H7 (cell line): ENCODE measurements at places on chromosomes 1 and 21. TPM values are rescaled to one million over a fixed set of nuclear protein-coding genes. Genes with fewer than 3 reads are reported as not detected.
A peak's percentile ranks its signal among the peaks of the same experiment; 100 is the strongest.

Gene AMIGO1
- 1.1 and 1.9 TPM in 2 replicates for total RNA-seq

Gene SPRR1B
- not detected in 2 replicates for total RNA-seq

Gene BCAR3
- total RNA-seq: 53.2 and 67.4 TPM in 2 replicates

Gene DRAXIN
- total RNA-seq: 52.4 and 60.1 TPM in 2 replicates

DNA sequence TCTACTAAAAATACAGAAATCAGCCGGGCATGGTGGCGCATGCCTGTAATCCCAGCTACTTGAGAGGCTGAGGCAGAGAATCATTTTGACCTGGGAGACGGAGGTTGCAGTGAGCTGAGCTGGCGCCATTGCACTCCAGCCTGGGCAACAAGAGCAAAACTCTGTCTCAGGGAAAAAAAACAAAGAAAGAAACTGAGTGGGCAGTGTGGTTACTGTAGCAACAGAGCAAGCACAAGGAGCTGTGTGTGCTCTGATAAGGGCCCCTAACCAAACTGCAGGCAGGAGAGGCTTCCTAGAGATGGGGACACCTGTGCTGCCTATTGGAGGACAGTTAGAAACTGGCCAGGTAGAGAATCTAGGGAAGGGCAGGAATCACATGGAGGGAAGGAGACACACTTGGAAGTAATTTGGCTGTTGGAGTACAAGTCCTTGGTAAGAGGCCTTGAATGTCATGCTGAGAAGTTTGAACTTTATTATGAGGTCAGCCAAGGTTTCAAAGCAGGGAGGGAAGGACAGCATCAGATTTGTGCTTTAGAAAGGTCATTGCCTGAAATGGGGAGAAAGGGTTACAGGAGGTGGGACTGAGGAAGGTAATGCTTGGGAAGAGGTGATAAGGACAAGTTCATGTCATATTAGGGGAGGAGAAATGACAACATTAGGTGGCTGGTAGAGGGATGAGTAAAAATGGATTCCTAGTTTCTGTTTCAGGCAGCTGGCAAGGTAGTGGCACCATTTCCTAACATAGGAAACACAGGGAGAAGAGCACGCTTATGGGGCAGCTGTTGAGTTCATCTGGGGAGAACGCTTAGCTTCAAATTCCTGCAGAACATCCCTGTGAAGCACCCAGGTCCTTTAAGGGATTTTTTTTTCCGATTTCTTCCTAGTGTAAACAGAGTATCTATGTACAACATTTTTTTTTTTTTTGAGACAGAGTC is 69.2 kb upstream of the ARTN start:
- no peak for DNase-seq

GRCh38 chr21:45113543-45113942 is 39.2 kb downstream of the ADARB1 start:
- DNase-seq: no peak

- no peak for DNase-seq
Observed at GRCh38 chr1:203373991-203374390, 23.1 kb upstream of the FMOD start.

DNA sequence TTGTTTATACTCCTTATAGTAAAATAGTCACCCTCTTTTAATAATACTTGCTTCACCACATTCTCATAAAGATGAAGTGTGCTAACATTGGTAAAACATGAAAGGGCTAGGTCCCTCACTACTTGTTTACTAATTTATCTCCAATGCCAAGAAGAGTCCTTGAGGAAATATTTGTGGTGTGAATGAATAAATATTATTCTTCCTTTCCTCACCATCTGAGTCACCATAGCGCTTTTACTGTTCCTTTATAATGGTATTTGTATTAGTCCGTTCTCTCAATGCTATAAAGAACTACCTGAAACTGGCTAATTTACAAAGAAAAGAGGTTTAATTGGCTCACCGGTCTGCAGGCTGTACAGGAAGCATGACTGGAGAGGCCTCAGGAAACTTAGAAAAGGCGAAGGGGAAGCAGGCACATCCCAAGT is 222.8 kb upstream of the ZRANB2 start:
- no peak for DNase-seq

- no peak for DNase-seq
Observed at GRCh38 chr1:25338986-25339385, 852 bp downstream of the TMEM50A start.

DNA sequence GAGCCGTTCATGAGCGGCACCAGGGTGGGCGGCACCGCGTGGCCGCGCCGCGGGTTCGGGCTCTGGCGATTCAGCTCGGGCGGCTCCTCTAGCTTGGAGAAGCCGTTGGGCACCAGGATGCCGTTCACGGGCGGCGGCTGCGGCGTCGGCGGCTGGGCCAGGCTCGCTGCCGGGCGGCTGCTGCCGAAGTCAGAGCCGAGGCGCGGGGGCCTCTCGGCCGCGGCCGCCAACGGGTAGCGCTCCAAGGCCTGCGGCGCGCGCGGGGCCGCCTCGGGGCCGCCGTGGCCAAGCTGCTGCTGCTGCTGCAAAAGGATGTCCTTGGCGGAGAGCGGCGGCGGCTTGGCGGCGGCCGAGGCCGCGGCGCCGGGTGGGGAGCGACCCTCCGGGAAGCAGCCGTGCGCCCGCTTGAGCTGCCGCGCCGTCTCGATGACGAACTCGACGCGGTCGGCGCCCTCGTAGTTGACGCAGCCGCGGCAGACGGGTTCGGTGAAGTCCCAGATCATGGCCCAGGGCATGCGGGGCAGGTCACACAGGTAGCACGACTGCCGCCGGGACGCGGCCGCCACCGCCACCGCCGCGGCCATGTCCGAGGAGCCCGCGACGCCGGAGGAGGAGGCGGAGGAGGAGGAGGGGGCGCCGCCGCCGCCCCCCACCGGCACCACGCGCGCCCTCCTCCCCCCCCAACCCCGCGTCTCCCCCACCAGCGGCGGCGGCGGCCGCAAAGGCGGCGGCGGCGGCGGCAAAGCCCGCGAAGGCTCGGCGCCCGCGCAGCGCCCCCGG is 877 bp downstream of the IRF2BP2 start:
- DNase-seq: peak; percentile 65

GRCh38 chr1:16101623-16102022 is 28.2 kb upstream of the FAM131C start:
- peak; percentile 4 for DNase-seq
